Progenitor cell of endocrine pancreas (in vitro differentiated cells): ENCODE measurements at places on chromosomes 1 and 21.

DNA sequence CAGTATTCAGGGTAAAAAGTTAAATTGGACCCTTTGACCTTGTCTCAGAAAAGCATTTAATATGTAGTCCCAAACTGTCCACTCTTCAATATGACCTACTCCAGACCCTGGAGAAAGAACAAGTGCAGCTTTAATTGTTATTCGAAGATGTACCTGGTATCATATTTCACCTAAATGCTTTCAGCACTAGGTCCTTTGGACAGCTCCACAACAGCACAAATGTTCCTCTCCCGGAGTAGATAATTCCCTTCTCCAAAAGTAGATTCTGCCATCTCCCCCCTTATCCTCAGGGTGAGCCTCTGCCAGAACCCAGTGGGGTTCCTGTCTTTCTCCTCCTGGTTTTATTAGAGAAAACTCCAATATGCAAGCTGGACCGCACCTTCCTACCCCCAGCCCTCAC, 104.5 kb upstream of the AJAP1 start:
- peaks cover 36% of the 10 kb centered on the region for H3K27me3 ChIP-seq
- no peak overlapping the region for H3K27ac ChIP-seq
- no peak overlapping the region for H3K4me3 ChIP-seq
- H3K36me3 ChIP-seq: no peaks in the 10 kb centered on the region

- H3K27me3 ChIP-seq: peaks cover 3% of the 10 kb centered on the region
- no peak for DNase-seq
These were observed 1.0 kb downstream of the MANEAL start for GRCh38 chr1:37794372-37795339.

DNA sequence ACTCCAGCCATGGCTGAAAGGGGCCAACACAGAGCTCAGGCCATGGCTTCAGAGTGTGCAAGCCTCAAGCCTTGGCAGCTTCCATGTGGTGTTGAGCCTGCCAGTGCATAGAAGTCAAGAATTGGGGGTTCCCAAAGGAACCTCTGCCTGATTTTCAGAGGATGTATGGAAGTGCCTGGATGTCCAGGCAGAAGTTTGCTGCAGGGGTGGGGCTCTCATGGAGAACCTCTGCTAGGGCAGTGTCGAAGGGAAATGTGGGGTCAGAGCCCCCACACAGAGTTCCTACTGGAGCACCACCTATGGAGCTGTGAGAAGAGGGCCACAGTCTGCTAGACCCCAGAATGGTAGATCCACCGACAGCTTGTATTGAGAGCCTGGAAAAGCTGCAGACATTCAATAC, 29.8 kb upstream of the CD55 start:
- H3K27ac ChIP-seq: no peak overlapping the region
- H3K4me3 ChIP-seq: no peak overlapping the region
- H3K4me1 ChIP-seq: no peaks in the 10 kb centered on the region
- peaks cover 6% of the 10 kb centered on the region for H3K27me3 ChIP-seq
- H3K36me3 ChIP-seq: no peaks in the 10 kb centered on the region

- no peak for DNase-seq
- no peaks in the 10 kb centered on the region for H3K4me1 ChIP-seq
- H3K27me3 ChIP-seq: no peaks in the 10 kb centered on the region
These were observed 79.2 kb upstream of the DESI2 start for GRCh38 chr1:244573768-244574167.

GRCh38 chr1:145960468-145961108, 2.8 kb upstream of the LIX1L start:
- peak overlapping the region; percentile 83 for H3K4me3 ChIP-seq
- DNase-seq: peak; percentile 57
- no peak overlapping the region for H3K27ac ChIP-seq
- H3K27me3 ChIP-seq: peaks cover 76% of the 10 kb centered on the region

DNA sequence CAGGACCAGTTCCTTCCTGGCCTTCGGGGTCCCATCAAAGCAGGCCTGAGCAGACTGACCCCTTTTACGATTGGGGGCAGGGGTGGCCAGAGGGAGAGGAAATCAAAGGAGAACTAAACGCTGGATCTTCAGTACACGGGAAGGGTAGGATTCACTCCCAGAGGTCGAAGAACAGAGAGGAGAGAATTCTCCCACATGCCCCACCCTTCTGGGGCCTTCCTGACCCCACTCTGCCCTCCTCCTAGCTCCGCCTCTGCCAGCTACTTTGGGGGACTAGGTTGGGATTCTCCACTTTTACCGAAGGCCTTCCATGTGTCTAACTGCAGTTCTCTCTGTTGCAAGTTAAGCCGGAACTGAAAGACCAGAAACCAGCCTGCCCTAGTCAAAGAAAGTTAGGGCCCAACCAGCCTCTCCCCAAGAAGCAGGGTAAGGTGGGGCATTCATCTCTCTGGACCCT, 654 bp upstream of the ARHGEF2 start:
- peak overlapping the region; percentile 94 for H3K27ac ChIP-seq
- H3K4me3 ChIP-seq: peak overlapping the region; percentile 95
- peaks cover 60% of the 10 kb centered on the region for H3K4me1 ChIP-seq
- DNase-seq: no peak
- no peaks in the 10 kb centered on the region for H3K36me3 ChIP-seq
